Right renal pelvis (tissue), 4 donors: ENCODE measurements at places on chromosomes 4 and X. TPM values are rescaled to one million over a fixed set of nuclear protein-coding genes. Genes with fewer than 3 reads are reported as not detected.

GRCh38 chrX:134971926-134972325, 18.9 kb upstream of the SMIM10 start:
- no peak for DNase-seq

DNA sequence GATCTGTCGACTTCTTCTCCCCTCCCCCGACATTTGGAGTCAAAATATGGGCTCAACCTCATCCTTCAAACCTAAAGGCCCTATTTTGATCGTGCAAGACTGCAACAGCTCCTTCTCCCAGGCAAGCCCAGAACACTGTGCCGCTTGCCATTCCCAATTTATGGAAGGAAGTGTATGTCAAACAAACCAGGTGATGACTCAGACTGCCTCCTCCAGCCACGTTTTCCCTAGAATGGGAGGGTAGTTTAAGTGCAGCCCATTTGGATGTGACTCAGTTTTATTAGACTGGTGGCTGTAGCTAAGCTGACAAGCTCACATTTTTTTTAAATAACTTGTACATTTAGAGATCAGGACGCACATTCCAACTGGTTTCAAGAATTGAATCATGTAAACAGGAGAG, 570.4 kb upstream of the DIPK2B start:
- DNase-seq = no peak

DNA sequence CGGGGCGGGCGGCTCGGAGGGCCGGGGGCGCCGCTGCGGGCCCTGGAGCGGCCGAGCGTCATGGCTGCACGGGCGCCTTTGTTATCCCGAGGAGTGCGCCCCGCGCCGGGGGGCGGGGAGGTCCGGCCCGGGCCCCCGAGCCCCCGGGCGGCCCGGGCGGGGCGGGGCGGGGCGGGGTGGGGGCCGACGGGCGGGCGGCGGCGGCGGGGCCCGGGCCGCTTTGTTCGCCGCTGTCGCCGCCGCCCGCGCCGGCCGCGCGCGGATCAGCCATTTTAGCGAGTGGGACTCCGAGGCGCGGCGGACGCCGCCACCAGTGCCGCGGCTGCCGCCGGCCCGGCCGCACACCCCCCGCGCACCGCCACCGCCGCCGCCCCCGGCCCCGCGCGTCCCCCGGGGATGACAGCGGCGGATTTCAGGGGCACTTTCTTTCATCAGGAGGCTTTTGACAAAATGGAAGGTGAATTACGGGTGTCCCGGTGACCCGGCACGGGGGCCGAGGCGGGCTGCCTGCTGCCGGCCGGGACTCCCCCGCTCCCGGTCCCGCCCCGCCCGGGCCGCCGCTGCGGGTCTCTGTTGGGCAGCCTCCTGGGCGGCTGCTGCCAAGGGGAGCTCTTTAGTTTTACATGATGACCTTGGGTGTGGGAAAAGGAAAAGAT, 1.2 kb downstream of the HMGB3 start:
- DNase-seq = no peak

DNA sequence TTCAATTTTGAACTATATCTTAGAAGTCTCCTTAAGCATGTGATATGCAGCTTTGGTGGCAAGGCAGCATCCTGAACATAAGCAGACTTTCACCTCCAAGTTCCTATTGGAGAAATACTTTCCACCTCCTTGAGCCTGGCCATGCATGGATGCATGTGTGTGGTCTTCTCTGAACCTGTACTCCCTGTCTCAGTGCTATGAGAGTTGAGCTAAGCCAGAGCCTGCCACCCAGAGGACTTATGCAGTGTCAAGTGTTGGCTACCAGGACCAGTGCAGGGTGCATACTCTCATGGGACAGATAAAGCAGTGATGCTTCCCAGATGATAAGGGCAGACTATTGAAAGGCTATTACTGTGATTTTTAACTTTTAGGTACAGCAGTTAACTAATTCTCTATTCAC, 105.6 kb downstream of the TSPAN7 start:
- DNase-seq = no peak

The ZFP42 gene
- polyA plus RNA-seq = 1.7 TPM

- DNase-seq = peak; percentile 1
Observed at GRCh38 chrX:139759637-139760036, 51.7 kb upstream of the MCF2 start.

- DNase-seq = no peak
Observed at GRCh38 chrX:17922303-17922702, 61.2 kb upstream of the RAI2 start.

- peak; percentile 50 for DNase-seq
Observed at GRCh38 chrX:15269618-15270521, at the start of gene ASB9. Gene ASB9, minus strand, starts transcription at chrX:15270083. Its CDS starts 209 bp downstream, at chrX:15269874.

The PCDH11X gene
- polyA plus RNA-seq = 0.11 TPM

GRCh38 chrX:68652326-68653170, 5.1 kb downstream of the STARD8 start:
- DNase-seq = no peak

The BMP2K gene
- 28.3 TPM for polyA plus RNA-seq

DNA sequence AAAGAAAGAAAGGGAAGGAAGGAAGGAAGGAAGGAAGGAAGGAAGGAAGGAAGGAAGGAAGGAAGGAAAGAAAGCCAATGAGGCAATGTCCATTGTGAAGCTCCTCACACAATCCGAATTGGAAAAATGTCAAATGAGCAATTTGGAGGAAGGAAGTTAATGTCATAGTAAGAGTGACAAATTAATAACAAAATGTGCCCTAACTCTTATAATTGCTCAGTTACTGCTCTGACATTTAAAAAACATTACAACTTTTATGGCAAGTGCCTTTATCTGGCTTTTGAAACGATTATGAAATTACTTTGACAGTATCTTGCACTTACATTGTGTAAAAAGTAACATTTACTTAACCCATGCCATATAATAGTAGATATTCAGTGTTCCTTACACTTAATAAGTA, 96.5 kb upstream of the EFHC2 start:
- no peak for DNase-seq

The GRXCR1 gene
- not detected for polyA plus RNA-seq

DNA sequence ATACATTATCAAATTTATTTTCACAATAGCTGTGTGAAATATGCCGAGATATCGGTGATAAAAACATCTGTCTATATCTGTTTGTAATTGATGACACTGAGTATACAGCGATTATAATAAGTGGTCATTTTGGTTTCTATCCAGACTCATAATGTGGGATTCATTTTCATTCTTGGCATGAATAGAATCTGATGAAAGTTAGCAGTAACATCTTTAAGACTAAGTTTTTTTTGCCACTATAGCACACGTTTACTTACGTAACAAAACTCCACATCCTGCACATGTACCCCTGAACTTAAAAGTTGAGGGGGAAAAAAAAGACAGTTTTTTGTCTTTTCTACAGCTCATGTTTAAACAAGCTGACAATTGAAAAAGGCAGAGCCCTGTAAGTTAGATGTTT, 86.4 kb downstream of the PPA2 start:
- DNase-seq = no peak

DNA sequence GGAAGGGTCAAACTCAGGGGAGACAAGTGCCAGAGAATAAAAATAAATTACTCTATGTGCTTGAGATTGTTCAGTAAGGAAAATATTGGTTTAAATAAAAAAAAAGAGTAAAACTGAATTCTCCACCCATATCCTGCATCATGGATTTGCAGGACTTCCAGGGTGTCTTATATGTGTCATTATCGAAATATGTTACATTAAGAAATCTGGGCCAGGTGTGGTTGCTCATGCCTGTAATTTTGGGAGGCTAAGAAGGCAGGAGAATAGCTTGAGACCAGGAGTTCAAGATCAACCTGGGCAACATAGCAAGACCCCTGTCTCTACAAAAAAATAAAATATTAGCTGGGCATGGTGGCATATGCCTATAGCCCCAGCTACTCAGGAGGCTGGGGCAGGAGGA, 104.9 kb downstream of the PPP3CA start:
- DNase-seq = no peak
